Gastroesophageal sphincter (tissue), 4 donors: ENCODE measurements at places on chromosomes 6 and 20. TPM values are rescaled to one million over a fixed set of nuclear protein-coding genes. Genes with fewer than 3 reads are reported as not detected.

DNA sequence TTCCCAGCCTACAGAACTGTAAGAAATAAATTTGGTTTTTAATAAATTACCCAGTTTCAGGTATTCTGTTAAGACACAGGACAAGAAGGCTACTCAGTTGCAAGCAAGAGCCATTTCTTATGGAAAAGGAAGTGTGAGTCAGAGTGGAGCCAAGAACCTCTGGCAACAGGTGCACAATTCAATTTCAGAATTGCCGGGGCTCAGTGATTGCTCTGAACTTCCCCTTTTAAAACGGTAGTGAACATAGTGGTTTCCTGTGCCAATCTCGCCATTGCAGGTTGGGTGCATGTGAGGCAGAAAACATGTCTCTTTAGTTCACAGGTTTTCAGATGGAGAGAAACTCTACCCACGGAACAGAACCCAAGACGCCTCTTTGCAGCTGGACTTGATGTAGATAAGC, 16.4 kb downstream of the PIGT start:
- ATAC-seq, result no peak

GRCh38 chr20:8352486-8352885, 220.4 kb downstream of the PLCB1 start:
- ATAC-seq, result no peak

DNA sequence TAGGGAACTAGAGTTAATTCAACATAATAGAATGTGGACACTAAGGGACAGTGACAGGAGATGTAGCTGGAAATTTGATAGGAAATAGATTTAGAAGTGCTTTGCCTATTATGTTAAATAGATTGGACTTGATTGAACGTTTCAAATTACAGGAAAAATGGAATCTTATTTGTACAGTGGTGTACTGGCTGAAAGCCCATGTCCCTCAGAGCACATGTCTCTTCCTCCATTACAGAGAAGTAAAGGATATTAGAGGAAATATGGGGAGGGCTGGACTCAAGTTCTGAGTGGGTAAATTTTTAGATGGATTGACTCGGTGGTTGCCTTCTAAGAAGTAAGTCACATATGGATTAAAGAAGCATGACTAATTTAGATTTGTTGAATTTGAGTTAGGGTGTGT, 11.4 kb downstream of the PKIB start:
- no peak for ATAC-seq

- ATAC-seq, result no peak
Measured at GRCh38 chr20:9200620-9201019, 131.7 kb downstream of the PLCB4 start.

DNA sequence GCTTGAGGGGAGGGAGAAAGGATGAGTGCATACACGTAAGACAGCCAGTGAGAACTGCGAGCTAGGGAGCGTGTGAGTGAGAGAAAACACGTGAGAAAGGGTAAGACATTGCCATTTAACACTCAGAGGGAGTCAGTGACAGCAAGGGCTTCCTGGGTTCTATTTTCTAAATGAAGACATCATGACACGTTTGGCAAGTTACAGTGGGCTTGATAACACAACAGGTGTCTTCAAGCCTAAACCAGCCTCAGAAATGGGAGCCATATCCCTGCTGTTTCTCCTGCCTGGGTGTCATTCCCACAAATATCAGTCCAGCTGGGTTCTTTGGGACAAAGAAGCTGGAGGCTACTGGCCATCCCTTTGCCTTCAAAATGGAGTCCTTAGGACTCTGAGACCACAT, 16.9 kb upstream of the MOCS1 start:
- ATAC-seq, result no peak

DNA sequence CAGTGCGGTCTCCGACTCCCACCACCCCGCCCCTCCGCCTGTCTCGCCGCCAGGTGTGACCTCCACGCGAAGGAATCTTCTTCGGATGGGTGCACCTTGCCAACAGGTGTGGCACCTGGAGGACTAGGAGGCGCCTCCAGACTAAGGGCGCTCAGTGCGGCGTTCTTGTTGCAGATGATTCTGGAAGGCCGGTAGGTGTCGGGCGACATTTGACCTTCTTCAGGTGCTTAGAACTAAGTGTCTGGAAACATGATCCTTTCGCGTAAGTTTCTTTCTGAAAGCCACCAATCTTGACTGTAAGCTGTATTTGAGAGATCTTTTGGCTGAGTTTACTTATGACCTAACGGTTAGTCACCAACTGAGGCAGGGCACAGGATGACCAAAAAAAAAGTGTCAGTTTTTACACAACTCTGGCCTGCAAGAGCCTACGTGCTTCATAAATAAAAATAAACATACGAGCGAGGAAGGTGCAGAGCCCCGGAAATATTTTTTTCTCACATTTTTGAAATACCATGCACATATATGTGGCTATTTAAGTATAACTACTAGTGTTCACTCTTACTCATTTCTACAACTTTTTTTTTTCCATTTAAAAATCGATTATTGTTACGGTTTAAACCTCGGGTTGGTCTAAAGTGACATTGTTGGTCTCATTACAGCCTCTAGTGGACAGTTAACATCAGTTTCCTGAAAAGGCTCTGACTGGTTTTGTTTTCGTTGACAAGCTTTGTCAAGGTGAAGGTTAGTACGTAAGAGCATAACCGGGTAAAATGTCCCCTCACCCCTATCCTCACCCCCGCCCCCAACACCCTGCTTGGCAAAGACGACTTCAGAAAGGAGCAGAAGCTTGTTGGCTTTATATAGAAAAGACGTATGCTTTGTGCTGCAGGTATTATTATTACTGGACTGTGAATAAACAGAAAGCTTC, 1.6 kb upstream of the ATXN1 start:
- no peak for ATAC-seq

DNA sequence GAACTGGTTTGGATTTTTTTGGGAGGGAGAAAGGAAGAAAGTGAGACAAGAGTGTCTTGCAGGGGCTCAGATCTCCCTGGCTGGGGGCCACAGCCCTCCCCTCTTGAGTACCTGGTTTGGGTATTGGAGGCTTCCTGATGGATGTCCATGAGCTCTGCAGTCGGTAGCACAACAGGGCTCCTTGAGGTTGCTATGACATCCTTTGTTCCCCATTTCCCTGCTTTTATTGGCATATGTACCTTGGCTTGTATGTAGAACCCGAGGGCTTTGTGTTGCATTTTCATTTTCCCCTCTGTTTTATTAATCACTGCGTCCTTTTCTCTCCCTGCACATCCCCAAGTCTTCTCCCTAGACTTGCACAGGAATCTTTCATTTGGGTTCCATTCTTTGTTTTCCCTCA, 355.5 kb upstream of the TSHZ2 start:
- ATAC-seq, result no peak

- ATAC-seq, result no peak
Measured at GRCh38 chr6:46220352-46221221, 49.8 kb upstream of the ENPP5 start.

GRCh38 chr20:14570811-14571210, 233.4 kb upstream of the FLRT3 start:
- ATAC-seq, result no peak

- ATAC-seq, result no peak
Measured at GRCh38 chr6:152859225-152859624, 108.6 kb downstream of the VIP start.

GRCh38 chr6:49888742-49889431, 22.6 kb upstream of the CRISP1 start:
- ATAC-seq, result no peak

GRCh38 chr6:167811442-167812087, 15.1 kb upstream of the AFDN start:
- ATAC-seq, result no peak

GRCh38 chr6:80679992-80680391, 573.5 kb downstream of the BCKDHB start:
- no peak for ATAC-seq

DNA sequence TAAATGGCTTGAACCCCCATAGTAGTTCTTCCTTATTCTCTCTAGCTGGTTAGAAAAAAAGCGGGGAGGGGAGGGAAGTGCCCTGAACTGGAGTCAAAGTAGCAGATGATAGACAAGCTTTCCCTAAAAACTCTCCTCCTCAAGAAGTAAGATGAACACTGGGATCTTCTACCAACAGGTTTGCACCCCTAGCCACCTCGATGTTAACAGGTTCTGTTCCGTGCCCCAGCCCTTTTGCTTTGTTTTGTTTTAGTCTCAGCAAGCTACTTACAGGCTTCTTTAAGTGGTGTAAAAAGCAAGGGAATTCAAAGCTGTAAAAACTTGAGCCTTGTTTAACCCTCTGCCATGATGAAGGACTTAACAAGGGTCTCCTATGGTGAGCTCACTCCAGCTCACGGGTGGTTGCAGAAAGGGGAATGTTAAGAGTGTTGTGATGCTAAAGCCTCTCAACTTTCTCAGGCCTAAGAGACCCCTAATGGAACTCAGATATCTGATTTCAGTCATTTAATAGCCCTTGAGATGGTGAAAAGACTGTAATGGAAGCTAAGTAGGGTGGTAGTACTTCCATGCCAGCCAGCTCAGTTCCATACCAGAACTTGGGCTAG, 106.0 kb downstream of the FOXO3 start:
- ATAC-seq, result no peak

GRCh38 chr6:160899671-160900430, 91.7 kb upstream of the MAP3K4 start:
- no peak for ATAC-seq

DNA sequence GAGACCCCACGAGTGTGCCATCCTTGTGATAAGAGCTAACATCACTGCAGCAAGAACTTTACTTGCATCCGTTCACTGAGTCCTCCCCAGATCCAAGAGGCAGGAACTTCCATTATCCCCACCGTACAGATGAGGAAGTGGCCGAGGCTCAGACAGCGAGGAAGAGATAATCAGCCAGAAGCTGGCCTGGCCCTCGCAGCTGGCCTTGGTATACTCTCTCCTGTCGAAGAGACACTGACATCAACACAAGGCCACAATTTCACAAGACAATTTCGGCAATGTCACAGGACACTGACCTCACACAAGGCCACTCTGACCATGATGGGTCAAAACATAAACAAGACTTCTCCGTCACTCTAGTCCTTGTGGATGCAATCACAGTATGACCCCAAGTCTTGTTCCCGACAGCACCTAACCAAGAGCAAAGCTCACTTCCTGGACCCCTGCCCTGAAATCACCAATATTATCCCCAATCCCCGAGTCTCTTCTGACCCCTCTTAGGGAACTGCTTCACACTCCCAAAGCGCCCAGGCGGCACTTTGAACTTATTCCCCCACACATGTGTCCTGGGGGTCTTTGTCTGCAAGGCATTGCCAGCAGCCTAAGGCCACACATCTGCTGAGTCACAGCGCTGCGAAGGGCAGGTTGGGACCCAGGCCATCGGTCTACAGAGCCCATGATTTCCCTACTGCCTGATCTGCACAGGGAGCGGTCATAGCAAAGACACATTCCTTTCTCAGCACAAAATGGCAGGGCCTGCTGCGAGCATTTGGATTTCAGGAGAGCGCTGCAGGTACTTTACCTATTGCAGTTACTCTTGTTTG, 14.8 kb upstream of the VAPB start:
- ATAC-seq, result no peak

DNA sequence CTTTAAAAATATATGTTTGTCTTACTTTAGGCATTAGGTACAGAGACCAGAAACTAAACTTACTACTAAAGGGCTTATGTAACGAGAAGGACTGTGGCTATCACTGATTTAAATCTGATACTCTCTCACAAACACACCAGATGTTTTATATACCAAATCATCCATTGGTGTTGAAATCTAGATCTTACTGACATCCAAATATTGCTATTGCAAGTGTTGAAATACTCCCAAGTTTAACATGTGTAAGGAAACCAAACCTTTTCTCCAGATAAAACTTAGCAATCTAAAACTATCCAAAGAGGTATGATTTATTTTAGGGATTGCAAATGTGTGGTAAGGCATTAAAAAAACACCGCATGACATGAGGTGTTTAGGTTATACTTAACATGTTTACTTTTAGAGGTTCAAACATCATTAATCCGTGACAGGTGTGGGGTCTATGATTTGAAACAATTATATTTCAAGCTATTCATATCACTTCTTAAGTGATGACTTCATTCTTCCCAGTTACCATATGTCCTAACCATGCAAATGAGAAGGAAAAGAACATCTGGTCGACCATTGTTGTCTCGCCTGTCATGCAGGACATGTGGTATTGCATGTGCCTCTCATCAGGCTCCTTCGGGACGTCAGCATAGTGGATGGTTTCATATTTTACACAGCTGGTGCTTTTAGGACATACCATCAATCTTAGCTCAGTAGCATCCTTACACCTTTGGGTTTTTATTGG, 168.3 kb upstream of the SPACA1 start:
- ATAC-seq, result peak; percentile 55

- peak; percentile 83 for ATAC-seq
Measured at GRCh38 chr6:37210313-37210968, 40.5 kb downstream of the PIM1 start.

- ATAC-seq, result no peak
Measured at GRCh38 chr20:12786276-12786675, 222.5 kb upstream of the SPTLC3 start.

DNA sequence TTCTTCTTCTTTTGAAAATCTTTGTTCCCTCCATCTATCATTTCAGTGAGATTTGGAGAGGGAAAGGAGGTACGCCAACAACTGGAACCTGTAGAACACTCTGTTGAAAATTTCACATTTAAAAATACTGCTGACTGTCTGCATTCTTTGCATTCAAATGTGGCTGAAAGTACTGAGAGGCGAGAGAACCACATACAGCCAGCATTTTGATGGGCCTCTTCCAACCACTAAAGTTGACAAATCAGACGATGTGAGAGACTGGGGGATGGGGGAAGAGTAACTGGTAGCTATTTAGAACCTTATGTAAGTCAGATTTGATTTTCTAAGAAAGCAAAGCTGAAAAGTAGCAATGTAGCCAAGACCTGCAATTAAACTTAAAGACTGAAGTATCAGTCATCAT, 77.5 kb downstream of the FKBP5 start:
- ATAC-seq, result peak; percentile 17

GRCh38 chr20:11905460-11906179, 12.1 kb upstream of the BTBD3 start:
- no peak for ATAC-seq

- ATAC-seq, result no peak
Measured at GRCh38 chr6:117264369-117264691, 1.0 kb upstream of the VGLL2 start.

DNA sequence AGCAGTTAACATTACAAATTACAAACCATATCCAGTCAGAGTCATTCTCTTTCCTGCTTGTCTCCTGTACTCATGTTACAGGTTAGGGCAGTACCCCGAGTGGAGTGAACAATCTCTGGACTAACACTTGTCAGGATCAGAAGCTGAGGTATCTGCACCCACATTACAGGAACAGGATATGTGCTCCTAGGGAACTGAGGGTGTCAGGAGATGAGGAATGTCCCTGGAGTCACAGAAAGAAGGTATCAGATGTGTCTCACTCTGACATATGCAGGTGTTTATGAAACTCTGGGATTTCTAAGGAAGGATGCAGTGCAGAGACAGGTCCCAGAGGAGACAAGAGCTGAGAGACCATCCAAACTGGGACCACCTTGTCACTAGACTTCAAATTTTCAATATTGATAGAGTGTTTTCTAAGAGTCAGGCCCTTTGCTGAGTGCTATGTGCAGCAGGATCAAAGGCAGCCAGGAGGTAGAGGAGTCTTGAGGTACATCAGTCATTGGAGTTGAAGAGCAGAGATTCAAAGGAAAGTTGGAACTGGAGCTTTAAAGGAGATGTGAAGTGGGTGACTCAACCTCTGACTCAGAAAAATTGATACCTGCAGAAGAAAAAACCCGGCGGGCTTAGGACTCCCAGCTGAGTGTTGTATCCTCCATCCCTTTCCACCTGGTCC, 12.6 kb downstream of the HLA-DPB1 start:
- ATAC-seq, result no peak

TRIM31 gene
- total RNA-seq, result not detected

RCAN2 gene
- 289 TPM for total RNA-seq

ZNF831 gene
- total RNA-seq, result 0.58 TPM

BHLHE23 gene
- not detected for total RNA-seq

LAMA2 gene
- total RNA-seq, result 137 TPM

TMEM217 gene
- total RNA-seq, result not detected

DEFB132 gene
- not detected for total RNA-seq

SYTL3 gene
- total RNA-seq, result 4.4 TPM

SYCP2L gene
- 0.78 TPM for total RNA-seq

CCN6 gene
- not detected for total RNA-seq
